ENCODE measurements at places on chromosomes 3 and 15. TPM values are rescaled to one million over a fixed set of nuclear protein-coding genes. Genes with fewer than 3 reads are reported as not detected.
A peak's percentile ranks its signal among the peaks of the same experiment; 100 is the strongest.

- no peak for DNase-seq
Observed at GRCh38 chr3:194062830-194063229, 73.1 kb upstream of the HES1 start.

- no peak for DNase-seq
Observed at GRCh38 chr3:66565301-66565700, 64.5 kb upstream of the LRIG1 start.

DNA sequence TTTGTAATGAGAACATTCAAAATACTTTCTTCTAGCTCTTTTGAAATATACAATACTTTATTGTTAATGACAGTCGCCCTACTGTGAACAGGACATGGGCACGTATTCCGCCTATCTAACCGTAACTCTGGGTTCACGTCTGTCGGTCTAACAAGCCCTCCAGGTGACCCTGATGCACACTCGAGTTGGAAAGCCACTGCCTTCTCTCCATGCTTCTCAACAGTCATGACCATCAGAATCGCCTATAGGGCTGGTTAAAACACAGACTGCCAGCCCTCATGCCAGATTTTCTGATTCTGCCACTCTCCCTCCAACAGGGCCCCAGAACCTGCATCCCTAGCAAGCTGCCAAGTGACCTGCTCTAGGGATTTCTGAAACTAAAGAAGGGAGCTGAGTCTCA is 140.2 kb downstream of the FOXP1 start:
- DNase-seq: no peak

GRCh38 chr3:157626817-157627216 is 123.6 kb upstream of the VEPH1 start:
- no peak for DNase-seq

GRCh38 chr3:6809349-6809748 is 51.6 kb upstream of the GRM7 start:
- no peak for DNase-seq

DNA sequence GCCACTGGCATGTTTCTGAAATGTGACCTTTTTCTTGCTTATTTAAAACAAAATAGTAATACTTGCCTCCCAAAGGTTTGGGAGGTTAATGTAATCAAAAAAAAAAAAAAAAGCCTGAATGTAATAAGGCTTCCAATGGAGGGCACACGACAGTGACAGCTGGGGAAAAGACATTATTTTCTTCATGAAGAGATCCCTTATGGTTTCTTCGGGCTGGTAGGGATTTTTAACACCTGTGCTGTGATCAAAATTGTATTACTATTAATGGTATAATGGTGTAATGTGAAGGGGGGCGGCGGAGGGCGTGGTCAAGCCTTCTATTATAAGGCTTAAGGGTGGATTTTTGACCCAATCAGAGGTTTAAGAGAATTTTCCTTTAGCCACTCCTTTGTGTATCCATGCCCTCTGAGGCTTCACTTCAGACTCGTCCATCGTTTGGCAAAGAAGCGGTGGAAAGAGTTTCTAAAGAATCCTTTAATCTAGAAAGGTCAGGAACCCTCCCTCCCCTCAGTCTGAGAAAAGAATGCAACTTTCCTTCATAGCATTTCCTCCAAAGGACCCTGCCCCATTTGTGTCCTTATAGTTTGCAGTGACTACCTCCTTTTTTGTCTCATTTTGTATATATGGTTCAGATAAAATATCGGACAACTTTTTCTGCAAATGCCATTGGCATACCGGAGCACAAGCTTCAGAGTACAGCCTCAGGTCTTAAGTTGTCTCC is 89.5 kb upstream of the CHD2 start:
- DNase-seq: no peak

- DNase-seq: no peak
Observed at GRCh38 chr3:100548053-100548452, 55.6 kb downstream of the TMEM45A start.

- DNase-seq: no peak
Observed at GRCh38 chr3:1326546-1326945, 233.7 kb downstream of the CNTN6 start.

DNA sequence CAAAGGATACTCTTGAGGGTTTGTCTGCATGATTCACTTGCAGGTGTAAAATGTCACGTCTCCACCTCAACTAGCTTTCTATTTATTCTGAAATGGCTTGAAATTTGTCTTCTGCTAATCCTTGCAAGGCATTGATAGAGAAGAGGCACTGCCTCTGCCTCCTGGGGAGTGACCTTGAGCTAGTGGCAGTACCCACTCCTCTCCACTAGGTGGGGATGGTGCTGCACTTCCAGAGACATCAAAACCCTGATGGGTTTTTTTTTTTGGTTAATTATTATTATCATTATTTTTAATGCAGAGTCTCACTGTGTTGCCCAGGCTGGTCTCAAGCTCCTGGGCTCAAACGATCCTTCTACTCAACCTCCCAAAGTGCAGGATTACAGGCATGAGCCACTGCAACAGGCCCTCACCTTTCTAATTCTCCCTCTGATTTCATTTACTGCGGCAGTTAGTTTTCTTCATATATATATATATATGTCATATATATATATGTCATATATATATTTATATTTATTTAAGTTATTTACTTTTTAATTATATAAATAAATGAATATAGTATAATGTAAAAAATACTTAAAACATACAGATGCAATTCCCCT is 117.6 kb upstream of the EIF1B start:
- DNase-seq: peak; percentile 54

- no peak for DNase-seq
Observed at GRCh38 chr3:18483226-18483625, 58.1 kb upstream of the SATB1 start.

DNA sequence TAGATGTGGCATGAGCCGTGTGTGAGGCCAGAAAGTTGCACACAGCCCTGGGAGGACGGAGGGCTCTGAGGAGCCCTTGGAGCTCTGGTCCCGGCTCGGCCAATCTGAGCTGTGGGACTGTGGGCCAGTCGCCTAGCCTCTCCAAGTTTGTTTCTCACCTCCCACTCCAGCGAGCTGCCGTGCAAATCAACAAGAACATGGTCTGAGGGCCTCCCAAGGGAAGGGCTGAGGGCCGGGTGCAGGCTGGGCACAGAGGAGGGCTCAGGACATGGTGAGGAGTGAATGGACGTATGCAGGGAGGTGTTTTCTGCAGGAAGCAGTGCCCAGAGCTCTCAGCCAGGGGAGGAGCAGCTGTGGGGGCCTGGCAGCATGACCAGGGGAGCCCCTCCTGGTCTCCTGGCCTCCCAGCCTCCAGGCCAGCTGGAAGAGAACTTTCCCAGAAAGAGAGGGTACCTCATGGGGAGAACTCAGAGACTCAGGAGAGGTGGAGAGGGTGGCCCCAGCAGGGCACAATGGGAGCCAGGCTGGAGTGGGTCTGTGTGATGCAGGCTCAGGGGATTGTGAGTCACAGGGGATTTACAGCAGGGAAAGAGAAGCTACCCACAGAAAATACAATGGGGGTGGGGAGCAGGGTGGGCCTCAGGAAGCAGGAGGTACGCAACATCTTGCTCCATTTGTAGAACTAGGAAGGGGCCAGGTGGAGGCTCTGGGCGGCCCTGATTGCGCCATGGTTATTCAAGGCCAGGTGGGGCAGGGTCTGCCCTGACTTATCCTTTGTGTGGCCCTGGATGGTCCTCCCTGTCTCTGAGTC is 24.8 kb downstream of the PSTPIP1 start:
- peak; percentile 41 for DNase-seq

The PCBP4 gene
- total RNA-seq: 10.4 TPM

The SUCNR1 gene
- not detected for total RNA-seq

The NXPE3 gene
- 14.1 TPM for total RNA-seq

The C2CD4B gene
- total RNA-seq: 0.55 TPM
